Amniotic epithelial cell (primary cell): ENCODE measurements at places on chromosomes 2 and 18.

GRCh38 chr2:215002500-215002899 lies 135.9 kb downstream of the ABCA12 start:
- peak; percentile 33 for DNase-seq

DNA sequence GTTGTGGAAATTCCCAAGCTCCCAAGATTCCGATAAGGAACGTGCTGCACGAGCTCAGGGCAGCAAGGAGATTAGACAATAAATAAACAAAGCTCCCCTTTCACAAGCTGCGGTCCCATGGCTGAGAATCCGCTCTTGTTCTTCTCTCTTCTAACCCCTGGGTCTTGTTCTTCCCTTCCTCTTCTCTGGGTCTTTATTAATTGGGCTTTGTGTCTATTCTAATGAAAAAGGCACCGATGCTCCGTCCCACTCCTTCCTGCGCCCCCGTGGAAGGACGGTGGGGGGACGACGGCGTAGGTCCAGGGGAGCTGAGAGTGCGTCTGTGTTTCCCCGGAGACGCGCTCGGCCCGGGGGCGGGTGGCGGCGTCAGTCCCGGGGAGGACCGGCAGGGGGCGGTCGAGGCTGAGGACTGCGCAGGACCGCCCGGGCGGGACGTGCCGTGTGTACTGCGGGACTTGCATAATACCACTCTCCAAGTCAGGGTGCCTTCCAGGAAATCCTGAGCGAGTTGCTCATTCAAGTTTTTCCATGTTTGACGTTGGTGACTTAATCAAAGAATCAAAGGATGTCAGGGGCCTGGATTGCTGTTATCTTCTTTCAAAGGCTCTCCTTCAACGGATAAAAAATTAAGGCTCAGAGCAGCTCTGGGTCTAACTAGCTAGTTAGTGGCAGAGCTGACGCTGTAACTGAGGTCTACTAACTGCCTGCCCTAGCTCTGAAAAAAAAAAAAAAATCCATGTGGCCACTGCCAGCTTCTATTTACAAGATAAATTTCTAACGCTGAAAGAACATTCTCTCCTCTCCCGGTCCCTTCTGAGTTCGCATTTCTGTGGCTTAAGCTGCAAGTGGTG lies 321.4 kb downstream of the TGIF1 start:
- peak; percentile 97 for DNase-seq

DNA sequence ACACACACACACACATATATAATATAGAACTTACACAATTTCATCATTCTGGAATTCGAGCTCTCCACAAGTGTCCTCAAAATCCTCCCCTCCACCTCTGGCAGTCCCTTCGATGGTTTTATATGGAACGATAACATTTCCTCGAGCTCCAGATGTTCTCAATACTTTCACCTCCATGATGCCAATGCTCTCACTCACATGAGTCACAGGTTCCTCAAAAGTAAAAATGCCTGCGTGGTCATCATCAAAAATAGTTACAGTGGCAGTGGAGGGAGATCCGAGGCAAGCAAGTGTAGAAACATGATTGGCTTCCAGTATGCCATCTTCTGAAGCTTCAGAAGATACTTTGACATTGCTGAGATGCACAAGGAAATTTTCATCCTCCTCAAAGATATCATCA lies 23.5 kb downstream of the SLC8A1 start:
- no peak for DNase-seq

GRCh38 chr2:75865083-75865482 lies 154.4 kb upstream of the GCFC2 start:
- DNase-seq = no peak

GRCh38 chr2:175599966-175600831 lies 401.9 kb downstream of the LNPK start:
- peak; percentile 17 for DNase-seq

GRCh38 chr2:121004950-121005349 lies 269.3 kb downstream of the GLI2 start:
- DNase-seq = no peak

GRCh38 chr18:68263481-68263880 lies 451.4 kb downstream of the TMX3 start:
- DNase-seq = peak; percentile 77

- no peak for DNase-seq
Measured at GRCh38 chr2:189318761-189319160, 122.5 kb upstream of the WDR75 start.

DNA sequence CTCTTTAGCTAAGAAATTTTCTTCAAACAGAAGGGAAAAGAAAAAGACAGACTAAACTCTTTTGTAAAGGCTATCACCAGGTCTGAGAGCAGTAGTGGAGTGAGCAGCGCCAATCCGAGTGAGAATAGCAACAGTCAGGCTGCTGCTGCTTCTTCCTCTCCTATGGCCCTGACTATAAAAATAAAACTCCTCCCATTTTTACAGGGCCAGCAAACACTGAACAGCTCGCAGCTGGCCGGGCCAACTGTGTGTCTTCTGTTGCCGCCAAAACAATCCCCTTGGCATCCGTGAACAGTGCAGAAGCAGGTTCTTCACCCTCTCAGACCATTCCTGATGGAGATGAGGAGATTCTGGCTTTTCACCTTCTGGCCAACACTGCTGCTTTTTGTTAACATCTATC lies 124.5 kb downstream of the CNTNAP5 start:
- DNase-seq = no peak

DNA sequence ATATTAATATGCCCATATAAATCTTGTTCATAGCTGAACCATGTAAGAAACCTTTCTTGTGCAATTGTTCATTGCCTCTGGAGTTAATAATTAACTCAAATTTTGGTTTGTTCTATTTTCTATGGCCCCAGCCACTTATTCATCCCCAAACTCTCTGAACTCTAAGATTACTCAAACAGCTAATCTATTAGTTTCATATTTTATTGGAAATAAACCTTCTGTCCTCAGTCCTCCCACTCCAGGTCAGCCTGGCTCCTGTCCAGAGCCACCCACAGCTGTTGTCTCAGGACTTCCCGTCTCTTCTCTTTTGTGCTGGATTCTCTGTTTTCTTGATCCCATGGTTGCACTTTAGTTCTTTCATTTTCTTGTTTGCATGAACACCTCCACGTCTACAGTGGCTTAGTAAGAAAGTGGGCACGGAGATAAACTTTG lies 4.4 kb upstream of the RNF103 start:
- DNase-seq = no peak

- DNase-seq = no peak
Measured at GRCh38 chr2:170553748-170554147, 161.4 kb upstream of the SP5 start.

- no peak for DNase-seq
Measured at GRCh38 chr18:23291456-23292205, 156.3 kb downstream of the CABLES1 start.

- no peak for DNase-seq
Measured at GRCh38 chr2:100059638-100060037, 82.8 kb downstream of the AFF3 start.

- DNase-seq = peak; percentile 88
Measured at GRCh38 chr2:37809525-37809924, 115.6 kb upstream of the RMDN2 start.

GRCh38 chr18:189254-189653 lies 30.9 kb downstream of the USP14 start:
- DNase-seq = no peak

DNA sequence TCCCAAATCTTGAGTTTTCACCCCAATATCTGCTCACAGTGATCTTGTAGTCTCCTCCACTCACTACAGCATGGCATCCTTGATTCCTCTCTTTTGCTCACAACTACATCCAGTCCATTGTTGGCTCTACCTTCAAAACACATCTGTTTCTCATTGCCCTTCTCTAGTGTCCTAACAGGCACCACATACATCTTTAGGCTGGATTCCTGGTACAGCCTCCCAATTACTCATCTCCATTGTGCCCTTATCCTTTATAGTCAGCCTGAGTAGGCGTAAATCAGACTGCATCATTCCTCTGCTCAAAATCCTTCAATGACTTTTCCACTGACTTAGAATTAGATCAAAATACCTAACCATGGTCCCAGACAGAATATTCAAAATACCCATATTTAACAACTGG lies 10.7 kb upstream of the TAF1B start:
- DNase-seq = no peak

GRCh38 chr2:12636837-12637581 lies 79.7 kb upstream of the TRIB2 start:
- peak; percentile 18 for DNase-seq

DNA sequence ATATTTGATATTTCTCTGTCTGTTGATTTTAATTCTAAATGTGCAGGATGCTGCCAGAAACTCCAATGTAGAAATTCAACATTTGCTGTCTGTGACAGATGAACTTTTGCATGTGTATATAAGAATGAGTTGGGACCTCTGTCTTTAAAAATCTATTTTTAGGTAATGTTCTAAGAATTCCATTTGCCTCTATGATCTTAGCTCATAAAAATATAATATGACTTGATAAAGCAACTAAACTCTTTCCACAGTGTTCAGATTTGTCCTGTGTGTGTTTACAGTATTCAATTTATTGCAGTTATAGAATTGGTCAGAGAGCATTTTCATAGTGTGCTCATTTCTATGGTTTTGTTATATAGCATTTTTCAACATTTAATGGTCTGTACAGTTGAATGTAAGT lies 33.6 kb downstream of the RNMT start:
- no peak for DNase-seq

DNA sequence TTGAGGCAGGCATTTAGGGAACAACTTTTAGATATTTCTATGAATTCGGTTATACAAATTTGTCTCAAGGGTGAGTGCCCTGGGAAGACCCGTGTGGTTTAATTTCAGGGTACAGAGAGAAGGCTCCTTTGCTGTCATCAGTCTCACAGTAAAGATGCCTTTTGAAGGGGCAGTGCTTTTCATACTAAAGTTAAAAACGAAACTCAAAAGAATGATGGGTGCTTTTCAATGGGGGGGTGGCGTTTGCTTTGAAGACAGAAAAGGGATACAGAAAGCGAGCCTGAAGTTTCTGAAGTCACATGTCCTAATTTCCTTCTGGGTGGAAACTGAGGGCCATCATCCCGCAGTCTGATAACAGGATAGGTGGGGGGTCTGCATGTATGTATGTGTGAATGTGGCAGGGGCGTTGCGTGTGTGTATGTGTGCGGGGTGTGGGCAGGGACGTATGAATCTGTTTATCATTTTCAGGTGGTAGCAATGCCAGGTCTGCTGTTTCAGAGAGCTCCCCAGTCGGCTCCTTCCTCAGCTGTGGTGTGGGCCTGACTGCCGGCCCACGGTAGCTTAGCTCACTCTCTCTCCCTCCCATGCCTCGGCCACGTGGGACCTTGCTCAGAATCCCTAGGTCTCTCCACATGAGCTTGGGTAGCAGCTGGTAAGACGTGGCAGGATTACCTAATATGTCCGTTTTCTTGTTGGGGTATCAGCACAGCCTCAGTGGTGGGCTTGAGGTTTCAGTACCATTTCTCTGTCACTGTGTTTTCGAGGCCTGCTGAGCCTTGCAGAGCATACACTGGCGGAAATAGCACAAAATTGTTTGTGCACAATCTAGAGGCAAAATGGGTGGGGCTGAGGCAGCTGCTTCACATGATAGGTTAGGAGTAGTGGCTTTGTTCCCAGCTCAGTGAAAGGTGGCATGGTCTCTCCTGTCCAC lies 32.7 kb downstream of the ARHGAP25 start:
- no peak for DNase-seq

DNA sequence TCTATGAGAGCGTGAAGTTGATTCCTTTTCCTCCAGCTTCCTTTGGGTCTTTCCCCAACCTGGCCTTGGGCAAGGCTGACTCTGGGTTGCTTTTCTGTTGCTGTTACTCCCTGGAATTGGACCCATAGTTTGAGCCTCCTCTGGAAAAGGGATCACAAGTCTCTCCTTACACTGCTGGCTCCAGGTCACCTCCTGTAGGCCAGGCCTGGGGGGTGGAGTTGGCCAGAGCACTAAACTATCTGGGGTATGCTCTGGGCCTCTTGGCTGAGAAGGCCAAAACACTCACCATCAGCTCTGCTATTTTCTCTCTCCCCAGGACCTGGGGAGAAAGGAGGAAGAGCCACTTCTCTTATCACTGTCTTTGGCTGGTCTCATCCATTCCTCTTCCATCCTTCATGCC lies 56.5 kb upstream of the NCOA1 start:
- no peak for DNase-seq

DNA sequence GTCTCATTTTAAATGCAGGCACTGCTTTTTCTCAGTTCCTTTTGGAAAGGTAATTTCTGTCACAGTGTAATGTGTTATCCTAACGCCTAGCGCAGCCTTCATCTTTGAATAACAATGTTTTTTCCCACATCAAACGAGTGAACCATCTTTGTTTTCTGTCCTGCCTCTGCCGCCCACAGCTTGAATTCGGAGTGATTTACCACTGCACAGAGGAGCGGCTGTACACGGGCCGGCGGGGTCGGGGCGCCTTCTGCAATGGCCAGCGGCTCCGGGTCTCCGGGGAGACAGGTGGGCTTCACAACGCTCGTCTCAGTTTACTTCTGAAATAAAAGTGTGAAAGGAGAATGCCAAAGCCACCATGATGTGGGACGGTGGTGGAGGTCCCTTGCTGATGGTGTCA lies 32.8 kb downstream of the IMPA2 start:
- no peak for DNase-seq

DNA sequence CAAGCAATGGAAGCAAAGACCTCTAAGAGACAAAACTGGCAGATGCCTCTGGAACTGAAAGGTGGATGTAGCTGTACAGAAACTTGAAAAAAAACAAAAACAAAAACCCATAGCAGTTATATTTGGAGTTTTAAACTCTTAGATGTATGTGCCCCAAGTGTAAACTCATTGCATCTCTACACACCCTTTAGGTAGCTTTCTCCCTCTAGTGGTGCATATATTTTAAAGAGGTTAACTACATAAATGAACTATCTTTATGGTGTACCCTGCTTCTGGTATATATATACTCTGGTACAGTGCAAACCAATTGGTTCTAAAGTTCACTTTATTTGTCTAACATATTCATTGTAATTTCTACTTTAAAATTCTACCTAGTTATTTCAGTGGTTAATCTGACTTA lies 518.2 kb downstream of the NRXN1 start:
- no peak for DNase-seq

- no peak for DNase-seq
Measured at GRCh38 chr2:129101186-129101585, 782.5 kb upstream of the HS6ST1 start.

DNA sequence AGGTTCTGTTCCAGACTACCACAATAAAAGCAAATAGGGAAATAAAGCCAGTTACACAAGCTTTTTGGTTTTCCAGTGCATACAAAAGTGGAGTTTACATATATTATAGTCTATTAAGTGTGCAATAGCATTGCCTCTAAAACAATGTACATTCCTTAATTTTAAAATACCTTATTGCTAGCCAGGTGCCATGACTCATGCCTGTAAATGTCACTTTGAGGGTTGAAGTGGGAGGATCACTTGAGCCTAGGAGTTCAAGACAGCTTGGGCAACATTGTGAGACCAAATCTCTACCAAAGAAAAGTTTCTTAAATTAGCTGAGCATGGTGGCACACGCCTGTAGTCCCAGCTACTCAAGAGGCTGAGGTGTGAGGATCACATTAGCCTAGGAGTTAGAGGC lies 52.9 kb upstream of the IMP4 start:
- no peak for DNase-seq

GRCh38 chr2:20013126-20013849 lies 820 bp upstream of the MATN3 start:
- no peak for DNase-seq

DNA sequence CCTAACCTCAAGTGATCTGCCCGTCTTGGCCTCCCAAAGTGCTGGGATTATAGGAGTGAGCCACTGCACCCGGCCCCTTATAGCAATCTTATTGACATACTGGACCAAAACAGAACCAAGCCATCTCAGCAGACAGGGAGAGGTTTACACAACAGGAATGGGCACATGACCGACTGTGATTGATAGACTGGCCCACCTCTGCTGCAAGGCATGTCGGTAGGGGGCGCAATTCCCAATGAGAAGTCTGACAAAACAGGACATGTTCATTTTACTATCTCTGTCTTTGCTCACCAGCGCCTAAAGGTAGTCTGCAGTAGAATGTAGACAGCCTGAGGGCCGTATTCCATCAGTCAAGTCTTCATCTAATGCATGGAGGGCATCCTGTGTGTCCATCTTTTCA lies 2.0 kb downstream of the LYPD6B start:
- DNase-seq = no peak
